ENCODE measurements at places on chromosomes 2 and 18.

- DNase-seq: peak; percentile 17
These were observed 2.4 kb upstream of the ADCYAP1 start for GRCh38 chr18:902229-902628.

DNA sequence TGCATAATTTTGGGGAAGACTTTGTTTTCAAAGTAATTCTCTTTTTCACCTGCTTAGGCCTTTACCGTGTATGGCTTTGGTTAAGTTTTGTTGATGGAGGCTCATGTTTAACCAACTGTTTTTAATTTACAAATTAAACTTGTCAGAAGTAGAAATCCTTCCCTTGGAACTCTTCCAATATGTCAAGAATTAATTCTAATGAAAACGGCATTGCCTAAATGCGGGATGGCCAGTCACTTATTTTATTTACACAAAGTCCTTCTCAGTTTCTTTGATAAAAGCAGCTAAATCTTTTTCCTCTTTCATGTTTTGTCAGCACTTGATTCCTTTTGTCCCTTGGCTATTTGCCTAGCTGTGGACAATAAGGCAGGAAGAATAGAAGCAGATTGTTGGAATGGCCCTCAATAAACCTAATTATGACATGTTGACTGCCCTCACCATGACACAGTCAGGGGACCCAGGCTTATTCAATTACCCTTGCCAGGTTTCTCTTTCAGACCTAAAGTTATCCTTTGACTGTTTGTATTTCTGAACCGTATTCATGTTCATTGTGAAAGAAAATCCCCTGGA lies 26.3 kb downstream of the PAX3 start:
- no peak for DNase-seq

- no peak for DNase-seq
These were observed 45.6 kb upstream of the SELENOI start for GRCh38 chr2:26300234-26300925.

- no peak for DNase-seq
These were observed 23.5 kb downstream of the MARCHF4 start for GRCh38 chr2:216348756-216349308.

DNA sequence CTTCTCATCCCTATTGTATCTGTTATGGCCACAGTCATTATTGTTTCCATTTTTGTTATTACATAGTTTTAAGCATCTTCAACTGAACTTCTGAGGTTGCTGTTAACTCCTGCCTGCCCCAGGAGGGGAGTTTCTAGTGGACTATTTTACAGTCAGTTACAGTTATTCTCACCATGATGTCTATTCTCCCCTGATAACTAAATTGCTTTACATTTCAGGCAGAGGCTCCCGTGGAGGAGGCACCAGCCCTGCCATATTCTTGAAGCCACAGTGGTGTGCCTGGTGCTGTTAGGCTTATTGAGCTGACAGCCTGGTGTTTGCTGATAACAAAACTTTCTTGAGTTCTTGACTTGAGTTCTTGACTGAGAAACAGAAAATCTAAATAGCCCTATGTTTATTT lies 256.4 kb downstream of the TFCP2L1 start:
- DNase-seq: no peak
